ENCODE measurements at places on chromosomes 4 and X.

- no peak for DNase-seq
Observed at GRCh38 chr4:139666735-139667281, 1.2 kb downstream of the MGST2 start.

DNA sequence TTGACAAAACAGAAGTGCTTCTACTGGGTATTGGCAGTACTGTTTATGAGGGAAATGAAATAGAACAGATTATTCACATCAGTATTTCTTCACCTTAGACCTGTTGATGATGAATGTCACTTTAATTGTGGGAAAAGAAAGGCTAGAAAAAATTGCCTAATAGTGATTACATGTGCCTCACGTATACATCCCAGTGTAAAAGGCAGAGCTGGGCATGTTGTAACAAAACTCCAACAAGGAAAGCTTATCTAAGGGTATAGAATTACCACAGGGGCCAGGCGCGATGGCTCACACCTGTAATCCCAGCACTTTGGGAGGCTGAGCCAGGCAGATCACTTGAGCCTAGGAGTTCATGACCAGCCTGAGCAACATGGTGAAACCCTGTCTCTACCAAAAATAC is 4.2 kb downstream of the PGM2 start:
- no peak for DNase-seq

GRCh38 chrX:45479196-45479834 is 278.6 kb upstream of the DIPK2B start:
- DNase-seq = no peak

DNA sequence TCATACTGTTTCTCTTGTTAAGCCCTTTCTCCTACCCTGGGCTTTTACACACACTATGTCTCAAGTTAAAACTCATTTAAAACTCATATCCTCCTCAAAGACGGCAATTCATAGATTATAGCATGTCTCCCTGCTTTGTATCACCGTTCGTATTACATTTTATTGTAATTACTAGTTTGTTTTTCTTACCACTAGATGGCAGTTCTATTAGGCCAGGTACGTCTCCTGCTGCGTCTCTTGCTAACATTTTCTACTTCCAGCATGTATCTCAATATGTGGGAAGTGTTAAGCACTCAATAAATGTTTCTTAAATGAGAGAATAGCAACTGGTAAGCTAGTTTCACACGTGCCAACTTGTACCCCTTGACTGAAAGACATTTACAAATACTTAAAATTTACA is 450.3 kb upstream of the PCDH7 start:
- no peak for DNase-seq

DNA sequence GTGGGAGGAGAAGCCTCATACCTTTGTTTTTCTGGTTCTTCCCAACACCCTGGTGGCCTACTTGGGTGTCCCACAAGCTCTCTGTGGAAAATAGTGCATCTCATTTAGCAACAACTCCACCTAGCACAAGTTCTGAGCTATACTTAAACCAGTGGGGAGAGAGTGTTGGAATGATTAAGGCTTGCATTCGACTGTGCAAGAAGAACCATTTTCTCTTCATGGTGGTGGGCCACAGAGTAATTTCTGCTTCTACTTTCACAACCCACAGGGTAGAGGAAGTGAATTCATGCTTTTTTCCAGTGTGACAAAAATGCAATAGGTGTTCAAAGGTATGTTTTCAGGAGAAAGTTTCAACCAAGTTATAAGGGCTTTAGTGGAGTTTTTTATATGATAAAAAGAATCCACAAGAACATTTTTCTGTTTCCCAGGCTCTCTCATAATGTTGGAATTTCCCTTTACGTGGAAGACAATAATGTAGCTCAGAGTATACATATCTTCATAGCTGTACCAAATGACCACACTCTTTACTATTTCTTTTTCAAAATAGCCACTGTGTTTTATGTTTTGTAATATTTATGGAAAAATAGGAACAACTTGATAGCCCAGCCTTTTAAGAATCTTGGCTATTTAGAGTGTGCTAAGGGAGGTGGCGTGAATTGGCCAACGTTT is 80.3 kb upstream of the HHIP start:
- no peak for DNase-seq

DNA sequence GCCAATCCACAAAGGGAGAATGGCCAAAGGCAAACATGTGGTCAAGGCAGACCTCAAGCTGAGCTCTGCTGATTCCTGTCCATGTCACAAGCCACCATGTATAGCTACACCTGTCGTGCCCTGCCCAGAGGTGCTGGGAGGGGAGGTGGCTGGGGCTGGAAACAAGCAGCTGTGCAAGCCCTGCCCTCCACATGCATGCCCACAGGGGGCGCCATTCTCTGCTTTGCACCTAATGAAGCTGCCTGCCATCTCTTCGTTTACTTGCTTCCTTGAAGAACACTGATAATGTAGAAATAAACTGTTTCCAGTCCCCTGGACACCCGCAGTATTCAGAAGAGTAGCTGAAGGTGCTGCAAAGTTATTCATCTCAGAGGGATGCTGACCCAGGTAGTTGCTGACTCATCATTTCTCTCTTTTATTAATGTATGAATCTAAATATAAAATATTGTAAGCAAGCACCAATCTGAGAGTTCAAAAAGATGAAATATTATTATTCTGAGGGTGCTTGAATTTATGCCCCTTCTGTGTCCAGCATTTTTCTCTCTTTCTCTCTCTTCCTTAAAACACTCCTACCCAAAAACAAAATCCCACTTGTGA is 278.6 kb downstream of the ADGRA3 start:
- peak; percentile 1 for DNase-seq

DNA sequence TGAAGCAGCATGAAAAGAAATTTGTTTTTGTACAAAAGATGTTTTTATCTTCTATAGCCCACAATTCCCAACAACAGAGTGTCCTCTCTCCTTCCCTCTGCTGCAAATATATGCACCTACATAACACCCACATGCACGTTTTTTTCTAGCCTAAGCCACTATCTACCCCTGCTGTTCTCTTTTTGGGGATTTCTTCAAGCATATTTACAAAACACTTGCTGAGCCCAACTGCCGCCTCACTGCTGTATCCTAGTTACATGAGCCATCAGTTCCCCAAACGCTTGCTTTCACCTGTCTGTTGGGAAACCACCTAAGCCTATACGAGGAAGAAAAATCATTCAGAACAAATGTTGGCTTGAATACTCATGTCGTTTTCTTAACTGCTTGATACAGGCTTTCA is 127.2 kb downstream of the CHRNA9 start:
- DNase-seq = no peak
